NAMALWA (cell line): ENCODE measurements at places on chromosomes 2 and 18.

DNA sequence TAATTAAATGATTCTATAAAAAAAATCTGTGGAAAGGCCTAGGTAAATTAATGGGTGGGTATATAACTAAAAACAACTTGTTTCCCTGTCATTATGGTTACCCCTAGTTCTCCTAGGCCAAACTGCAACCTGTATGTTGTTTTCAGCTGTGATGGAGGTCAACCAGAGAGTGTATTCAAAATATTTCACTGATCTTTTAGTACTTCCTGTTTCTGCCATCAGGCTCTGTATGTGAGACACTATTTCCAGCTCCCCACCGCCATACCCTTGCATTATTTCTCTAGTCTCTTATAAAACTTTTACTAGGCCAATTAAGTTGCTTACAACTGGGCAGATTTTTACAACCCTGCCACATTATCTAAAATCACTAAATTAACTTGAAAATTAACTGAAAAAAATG is 21.0 kb upstream of the CDKL4 start:
- DNase-seq: peak; percentile 69

GRCh38 chr2:241008711-241009121 is 10.3 kb downstream of the SNED1 start:
- no peak for DNase-seq

DNA sequence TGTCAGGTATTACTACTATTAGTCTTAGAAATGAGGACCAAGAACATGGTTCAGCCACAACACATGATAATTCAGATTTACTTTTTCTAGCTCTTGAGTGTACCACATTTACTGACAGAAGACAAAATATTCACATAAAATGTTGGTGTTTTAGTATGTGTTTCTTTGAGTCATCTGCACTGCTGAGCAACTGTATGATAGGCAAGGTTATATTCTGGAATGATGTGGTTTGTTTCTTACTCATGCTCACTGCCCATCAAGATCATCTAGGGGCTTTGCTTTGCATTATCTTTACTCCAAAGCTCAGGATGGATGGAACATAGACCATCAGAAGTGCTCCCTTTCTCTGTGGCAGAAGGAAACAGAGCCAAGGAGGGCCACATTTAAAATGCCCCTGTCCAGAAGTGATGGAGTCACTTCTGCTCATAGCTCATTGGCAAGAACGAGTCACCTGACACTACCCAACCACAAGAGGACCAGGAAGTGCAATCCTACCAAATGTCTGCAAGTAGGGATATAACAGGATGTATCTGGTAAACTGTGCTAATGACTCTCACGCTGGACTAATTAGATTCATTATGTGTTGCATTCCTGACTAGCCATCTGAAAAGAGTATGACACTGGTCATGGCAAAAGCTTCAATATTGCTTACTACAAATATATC is 81.5 kb downstream of the DIS3L2 start:
- no peak for DNase-seq

DNA sequence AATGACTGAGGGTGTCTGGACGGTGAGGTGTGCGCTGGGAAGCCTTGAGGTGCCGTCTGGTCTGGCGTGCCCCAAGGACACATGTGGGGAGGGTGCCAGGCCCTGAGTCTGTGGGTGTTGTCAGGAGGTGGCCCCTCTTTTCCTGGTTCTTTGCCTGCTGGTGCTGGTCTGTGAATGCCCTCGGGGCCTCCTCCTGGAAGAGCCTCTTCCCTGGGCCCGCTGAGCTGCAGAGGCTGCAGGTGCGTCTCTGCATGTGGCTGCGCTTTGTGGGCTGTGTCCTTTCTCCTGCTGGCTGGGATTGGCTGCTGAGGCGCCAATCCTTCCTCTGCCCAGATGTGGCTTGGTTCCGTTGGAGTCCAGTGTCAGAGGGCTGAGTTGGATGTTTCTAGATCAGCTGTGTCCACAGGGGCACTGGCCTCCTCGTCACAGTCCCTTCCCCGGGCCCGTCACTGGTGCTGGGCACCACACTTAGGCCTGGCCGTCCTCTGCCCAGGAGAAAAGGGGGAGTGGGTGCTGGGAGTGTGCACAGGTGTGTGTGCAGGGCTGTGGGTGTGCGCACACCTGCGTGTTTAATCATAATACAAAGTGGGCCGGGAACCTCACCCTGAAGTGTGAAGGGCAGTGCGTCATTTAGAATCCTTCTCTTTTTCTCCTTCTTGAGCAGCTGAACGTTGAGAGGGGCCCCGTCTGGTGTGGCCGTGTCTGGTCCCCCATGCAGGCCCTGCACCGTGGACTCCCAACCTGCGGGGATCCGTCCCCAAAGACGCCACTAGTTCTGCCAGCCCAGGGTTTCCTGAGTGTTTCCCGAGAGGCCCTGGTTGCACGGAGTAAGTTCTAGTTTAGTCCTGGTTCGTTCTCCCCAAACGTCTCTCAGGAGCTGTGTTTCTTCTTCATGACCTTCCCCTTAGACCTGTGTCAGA is 35.5 kb downstream of the RTP5 start:
- no peak for DNase-seq

GRCh38 chr18:58307441-58307840 is 263.4 kb downstream of the NEDD4L start:
- DNase-seq: no peak

DNA sequence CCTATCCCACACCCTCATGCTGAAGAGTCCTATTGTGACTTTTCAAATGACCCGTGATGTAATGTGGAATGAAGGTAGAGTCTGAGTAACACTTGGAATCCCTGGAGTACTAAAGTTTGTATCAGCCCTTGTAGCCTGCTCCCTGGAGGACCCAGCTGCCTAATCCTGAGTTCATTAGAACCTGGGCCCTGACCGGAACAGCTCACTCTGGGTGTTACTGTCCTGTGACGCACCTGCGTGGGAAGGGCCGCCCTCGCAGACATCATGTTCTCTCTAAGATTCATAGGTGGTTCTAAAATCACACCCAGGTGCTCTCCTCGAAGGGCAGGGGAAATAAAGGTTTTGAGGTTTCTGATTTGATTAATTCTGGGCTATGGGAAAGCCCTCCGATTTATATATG is 62.3 kb downstream of the NCK2 start:
- no peak for DNase-seq

DNA sequence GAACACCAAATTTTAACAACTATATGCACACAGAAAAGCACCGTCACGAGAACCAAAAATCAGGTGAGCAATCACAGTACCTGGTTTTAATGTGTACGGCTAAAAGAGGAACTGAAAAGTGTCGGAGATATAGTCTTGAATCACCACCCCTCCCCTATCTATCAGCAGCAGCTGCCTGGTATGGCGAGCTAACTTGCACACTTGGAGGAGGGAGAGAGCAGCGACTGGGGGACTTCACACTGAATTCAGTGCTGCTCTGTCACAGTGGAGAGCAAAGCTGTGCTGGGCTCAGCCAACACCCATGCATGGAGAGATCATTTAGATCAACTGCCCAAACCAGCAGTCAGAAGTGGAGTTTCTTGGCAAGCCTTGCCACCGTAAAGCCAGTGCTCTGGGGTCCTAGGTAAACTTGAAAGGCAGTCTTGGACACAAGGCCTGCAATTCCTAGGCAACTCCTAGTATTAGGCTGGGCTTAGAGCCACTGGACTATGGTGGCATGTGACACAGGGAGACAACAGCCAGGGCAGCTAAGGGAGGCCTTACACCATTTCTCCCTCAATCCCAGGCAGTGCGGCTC is 89.2 kb upstream of the CD226 start:
- no peak for DNase-seq

DNA sequence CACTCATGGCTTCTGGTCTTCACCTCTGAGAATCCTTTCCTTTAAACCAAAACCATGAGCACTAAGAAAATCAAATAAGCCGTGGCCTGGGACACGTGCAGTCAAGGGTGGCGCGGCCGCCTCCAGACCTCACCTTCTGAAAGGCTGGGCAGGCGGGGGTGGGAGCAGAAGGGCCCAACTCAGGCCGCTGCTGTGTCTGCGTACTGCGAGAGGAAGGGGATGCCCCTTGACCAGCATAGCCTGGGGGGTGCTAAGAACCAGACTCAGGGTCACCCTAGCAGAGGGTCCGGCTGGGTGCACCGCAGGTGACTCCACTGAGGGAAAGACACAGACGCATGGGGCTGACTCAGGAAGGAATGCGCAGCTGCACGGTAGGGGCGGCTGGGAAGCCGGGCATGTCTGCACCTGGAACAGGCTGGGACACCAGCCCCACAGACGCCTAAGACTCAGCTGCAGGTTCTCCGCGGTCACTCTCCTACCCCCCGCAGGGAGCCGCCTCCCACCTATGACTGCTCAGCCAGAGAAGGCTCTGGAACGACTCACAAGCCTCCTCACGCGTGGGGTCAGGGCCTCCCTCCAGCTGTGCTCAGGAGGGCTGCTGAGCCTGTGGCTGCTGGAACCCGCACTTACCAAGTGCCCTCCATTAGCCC is 432.4 kb upstream of the MYT1L start:
- DNase-seq: no peak

DNA sequence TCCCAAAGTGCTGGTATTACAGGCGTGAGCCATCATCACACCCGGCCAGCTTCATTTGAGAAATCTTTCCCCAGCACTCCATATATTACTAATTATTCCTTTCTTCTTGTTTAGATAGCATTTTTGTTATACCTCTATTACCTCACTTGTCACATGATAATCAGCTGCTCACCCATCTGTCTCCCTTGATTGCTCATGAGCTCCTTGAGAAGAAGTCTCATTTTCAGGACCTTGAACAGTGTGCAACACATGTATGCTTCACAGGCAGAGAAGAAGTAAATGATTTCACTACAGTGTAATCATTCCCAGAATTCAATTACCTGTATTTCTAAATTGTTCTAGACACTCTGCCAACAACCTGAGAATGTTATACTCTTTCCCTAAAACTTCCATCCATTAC is 6.2 kb downstream of the PAIP2B start:
- peak; percentile 14 for DNase-seq

GRCh38 chr2:22189893-22190480 is 1066.2 kb downstream of the TDRD15 start:
- DNase-seq: no peak

- no peak for DNase-seq
Measured at GRCh38 chr2:43241558-43241957, 15.2 kb upstream of the ZFP36L2 start.

- DNase-seq: no peak
Measured at GRCh38 chr18:13560306-13560705, 166.1 kb downstream of the FAM210A start.

DNA sequence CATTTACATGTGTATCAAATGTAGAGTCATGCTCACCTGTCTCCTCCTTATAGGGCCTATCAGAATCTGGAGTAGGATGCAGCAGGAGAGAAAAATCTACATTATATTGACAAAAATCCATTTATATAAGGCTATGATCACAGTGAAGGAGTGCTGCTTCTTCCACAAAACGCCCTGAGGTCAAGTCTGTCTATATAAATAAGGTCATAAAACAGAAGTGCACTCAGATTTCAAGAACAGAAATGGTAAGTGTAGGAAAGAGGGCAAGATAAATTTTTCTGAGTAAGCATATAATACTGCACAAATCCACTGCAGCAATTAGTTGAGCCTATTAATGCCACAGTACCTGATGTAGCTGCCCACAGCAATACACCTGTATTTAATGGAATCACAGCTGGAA is 51.8 kb downstream of the COL5A2 start:
- no peak for DNase-seq

- DNase-seq: peak; percentile 71
Measured at GRCh38 chr2:100610381-100610831, 47.6 kb downstream of the PDCL3 start.

GRCh38 chr2:105802587-105802986 is 57.9 kb downstream of the NCK2 start:
- peak; percentile 65 for DNase-seq

- DNase-seq: no peak
Measured at GRCh38 chr2:133975676-133976428, 278.0 kb upstream of the MGAT5 start.

GRCh38 chr2:215107216-215108056 is 31.0 kb downstream of the ABCA12 start:
- DNase-seq: no peak

GRCh38 chr2:217979151-217979811 is 23.5 kb downstream of the TNS1 start:
- DNase-seq: no peak
